Activated T-cell treated with anti-CD3 and anti-CD28 coated beads, Interleukin-2, amount 50 U/mL, for 72 hours (primary cell): ENCODE measurements at places on chromosomes 5 and 9. TPM values are rescaled to one million over a fixed set of nuclear protein-coding genes. Genes with fewer than 3 reads are reported as not detected.

DNA sequence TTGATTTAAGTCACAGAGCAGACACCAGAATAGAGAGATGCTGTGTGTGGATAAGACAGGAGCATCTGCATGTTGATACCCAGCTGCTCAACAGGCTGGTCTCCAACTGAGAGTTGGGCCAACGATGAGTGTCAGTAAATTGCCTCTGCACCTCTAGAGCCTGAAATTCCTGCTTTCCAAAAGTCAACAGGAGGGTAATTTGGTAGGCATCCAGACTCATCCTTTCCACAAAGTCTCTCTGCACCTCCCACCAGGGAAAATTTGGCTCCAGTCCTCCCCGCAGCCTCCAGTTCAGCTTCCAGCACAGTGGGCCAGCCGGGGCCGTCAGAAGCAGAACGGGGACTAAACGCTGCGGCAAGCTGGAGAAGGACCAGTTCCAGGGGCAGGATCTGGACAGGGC is 136.9 kb downstream of the RFK start:
- H3K4me1 ChIP-seq = no peaks in the 10 kb centered on the region
- H3K27ac ChIP-seq = no peak overlapping the region
- H3K36me3 ChIP-seq = no peaks in the 10 kb centered on the region
- peaks cover 7% of the 10 kb centered on the region for H3K27me3 ChIP-seq

- peaks cover 20% of the 10 kb centered on the region for H3K4me1 ChIP-seq
- no peak for DNase-seq
- H3K36me3 ChIP-seq = peaks cover 2% of the 10 kb centered on the region
- H3K27me3 ChIP-seq = no peaks in the 10 kb centered on the region
- H3K4me3 ChIP-seq = no peak overlapping the region
These were observed 274.3 kb upstream of the DMRT1 start for GRCh38 chr9:567128-567746.

The MOB3B gene
- 1.3 TPM for total RNA-seq

The RPS23 gene
- 3,622 TPM for total RNA-seq

The TESK1 gene
- 39.9 TPM for total RNA-seq
